ENCODE measurements at places on chromosomes 7 and 10.

- no peak for DNase-seq
Measured at GRCh38 chr7:130869918-130870317, 135.9 kb upstream of the KLF14 start.

- no peak for DNase-seq
Measured at GRCh38 chr10:87531908-87532622, 27.4 kb downstream of the MINPP1 start.

- DNase-seq: no peak
Measured at GRCh38 chr10:45199205-45199740, 116.1 kb downstream of the OR13A1 start.

DNA sequence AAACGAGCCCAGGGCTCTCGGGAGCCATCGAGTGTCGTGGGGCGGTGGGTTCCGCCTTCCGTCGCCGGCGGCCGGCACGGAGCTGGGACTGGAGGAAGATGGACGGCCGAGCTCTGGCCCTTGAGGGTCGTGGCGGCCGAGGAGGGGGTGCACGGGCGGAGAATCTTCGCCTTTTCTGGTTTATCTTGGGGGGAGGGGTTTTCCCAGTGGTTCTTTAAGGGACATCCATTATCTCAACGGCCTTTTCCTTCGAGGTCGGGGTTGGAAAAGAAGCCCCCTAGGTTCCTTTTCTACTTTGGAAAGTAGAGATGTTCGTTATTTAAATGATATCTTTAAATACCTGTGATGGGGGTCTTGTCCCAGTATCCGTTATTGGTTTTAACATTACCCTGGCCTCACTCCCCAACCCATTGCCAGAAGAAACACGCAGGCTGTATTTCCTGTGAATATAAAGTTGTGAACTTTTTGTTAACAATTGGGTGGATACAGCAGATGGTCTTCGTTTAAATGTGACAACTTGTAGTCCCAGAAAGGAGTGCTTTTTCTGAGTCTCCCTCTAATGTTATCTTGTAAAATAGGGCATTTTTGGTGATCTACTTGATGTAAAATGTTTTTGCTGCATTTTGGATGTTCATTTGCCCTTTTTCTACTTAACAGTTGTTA lies 765 bp downstream of the CCAR1 start:
- no peak for DNase-seq

- DNase-seq: no peak
Measured at GRCh38 chr7:96968981-96969380, 36.4 kb upstream of the DLX6 start.

DNA sequence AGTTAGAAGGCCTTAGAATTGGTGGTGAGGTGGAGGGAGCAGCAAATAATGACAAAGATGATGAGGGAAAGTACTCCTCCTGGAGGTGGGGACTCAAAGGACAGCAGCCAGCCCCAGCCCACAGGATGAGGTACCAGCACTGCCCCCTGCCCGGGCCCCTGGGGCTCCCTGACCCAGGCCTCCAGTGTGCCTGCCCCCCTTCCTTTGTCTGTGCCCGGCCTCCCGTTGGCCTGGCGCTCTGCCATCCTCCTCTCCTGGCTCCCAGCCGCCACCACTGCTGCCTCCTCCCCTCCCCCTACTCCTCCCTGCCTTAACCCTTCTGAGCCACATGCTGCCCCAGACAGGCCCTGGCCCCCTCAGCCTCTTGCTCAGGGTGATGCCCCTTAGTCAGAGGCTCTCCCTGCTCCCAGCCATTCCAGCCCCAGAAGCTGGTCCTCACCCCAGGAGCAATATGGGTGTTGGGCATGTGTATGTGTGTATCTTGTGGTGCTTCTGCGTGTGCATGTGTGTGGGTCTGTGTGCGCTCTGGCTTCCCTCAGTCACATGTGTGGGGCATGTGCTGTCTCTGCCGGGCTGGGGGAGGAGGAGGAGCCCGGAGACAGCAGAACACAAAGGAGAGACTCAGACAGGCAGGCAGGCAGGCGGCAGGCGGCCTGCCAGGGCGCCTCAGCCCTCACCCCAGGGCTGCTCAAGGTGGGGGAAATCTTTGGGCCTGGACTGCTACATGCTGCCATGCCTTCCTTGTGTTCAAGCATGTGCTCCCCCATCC lies 2.6 kb downstream of the LDB1 start:
- peak; percentile 57 for DNase-seq

DNA sequence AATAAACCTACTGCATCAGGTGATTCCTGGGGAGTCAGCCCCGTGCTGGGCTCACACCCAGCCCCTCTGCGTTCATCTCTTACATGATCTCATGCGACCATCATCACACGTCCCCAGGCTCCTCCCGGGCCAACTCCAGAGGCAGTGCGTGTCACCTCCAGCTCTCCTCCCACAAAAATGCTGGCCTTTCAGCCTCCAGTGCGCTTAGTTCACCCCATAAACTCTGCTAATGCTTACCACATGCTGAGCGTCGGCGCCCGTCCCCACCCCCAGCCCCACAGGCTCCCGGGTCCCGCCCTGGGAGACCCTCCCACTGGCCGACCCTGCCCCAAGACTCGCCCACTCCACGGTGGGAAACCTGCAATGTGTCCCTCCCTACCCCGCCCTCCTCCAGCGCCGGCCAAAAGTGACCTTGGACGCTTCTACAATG lies 816 bp upstream of the SDK1 start:
- DNase-seq: no peak

GRCh38 chr7:35748371-35748770 lies 52.5 kb upstream of the SEPTIN7 start:
- DNase-seq: no peak

DNA sequence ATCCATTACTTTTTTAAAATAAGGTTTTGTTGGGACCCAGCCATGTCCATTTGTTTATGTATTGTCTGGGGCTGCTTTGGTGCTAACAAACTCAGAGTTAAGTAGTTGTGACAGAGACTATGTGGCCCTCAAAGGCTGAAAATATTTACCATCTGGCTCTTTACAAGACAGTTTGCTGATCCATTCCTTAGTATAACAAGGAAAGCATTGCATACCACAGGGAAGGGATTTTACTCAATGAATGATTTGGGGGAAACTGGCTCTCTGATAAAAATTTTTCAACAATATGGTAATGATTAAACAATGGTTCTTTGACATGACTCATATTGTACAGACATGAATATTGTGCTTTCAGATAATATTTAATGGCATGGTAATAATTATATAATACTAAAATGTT lies 738.1 kb downstream of the KCNMA1 start:
- DNase-seq: no peak

DNA sequence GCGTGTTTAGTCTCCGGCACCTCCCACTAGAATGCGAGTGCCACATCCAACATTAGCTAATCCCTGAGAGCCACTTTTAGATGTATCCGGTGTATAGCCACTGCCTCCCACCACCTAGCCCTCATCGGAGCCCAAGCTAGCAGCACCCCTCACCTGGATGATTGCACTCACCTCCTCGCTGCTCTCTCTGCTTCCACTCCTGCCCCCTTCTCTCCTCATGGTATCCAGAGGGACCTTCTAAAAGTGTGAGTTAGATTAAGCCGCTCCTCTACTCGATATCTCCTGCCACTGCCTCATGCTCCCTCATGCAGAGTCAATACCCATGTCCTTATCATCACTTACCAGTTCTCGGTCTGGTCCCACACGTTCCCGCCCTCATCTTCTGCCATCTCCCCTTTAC lies 125.3 kb downstream of the RAB11FIP2 start:
- no peak for DNase-seq

All from activated T-cell treated with anti-CD3 and anti-CD28 coated beads for 24 hours (primary cell).